ENCODE measurements at places on chromosomes 7 and 10.
A peak's percentile ranks its signal among the peaks of the same experiment; 100 is the strongest.

- DNase-seq = no peak
Observed at GRCh38 chr7:27462575-27463270, 200.0 kb downstream of the HIBADH start.

GRCh38 chr10:102261196-102261595, 15.9 kb downstream of the GBF1 start:
- DNase-seq = no peak

GRCh38 chr10:61330669-61331068, 122.5 kb downstream of the TMEM26 start:
- no peak for DNase-seq

DNA sequence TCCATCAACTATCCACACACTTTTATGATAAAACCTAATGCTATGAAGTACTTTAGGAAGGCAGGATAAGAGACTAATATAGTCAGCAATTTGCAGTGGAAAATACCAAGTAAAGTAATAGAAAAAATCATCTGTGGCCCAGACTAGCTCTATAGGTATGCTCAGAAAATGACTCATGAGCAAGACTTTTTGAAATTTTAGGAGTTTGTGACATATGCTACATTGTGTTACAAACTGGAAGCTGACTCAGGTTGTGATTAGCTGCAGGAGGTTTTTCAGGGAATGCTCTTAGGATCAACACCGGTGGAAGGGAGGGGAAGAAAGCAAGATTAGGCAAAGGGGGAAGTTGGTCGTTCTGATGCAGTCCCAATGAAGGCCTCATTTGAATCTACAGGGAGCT, 56.1 kb downstream of the FEZF1 start:
- no peak for DNase-seq

DNA sequence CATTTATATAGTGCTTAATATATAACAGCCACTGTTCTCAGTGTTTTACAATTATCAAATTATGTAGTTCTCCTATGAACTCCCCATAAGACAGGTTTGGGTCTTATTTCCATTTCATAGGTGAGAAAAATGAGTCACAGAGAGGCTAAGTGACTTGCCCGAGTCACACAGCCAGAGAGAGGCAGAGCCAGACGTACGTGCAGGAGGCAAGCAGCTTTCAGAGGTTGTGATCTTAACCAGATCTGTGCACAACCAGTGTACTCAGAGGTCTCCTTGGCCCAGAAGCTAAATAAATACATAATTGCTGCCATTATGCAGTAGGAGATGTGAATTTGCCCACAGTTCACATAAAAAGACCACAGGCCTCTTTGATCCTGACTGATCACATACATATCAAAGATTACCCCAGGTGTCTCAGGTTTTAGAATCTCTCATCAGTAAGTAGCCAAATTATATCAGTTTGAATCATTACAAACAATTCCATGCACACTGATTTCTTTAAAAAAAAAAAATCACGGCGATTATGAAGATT, 304.7 kb upstream of the AOAH start:
- DNase-seq = no peak

DNA sequence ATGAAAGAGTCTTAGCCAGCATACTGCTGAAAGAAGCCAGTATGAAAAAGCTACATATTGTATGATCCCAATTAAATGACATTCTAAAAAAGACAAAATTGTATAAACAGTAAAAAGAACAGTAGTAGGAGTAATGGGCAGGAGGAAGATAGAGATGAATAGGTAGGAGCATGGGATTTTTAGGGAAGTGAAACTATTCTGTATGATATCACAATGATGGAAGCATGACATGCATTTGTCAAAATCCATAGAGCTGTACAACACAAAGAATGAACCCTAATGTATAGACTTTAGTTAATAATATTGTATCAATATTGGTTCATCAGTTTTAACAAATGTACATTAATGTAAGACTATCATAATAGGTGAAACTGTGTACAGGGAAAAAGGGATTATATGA, 147.9 kb downstream of the IMMP2L start:
- DNase-seq = no peak

DNA sequence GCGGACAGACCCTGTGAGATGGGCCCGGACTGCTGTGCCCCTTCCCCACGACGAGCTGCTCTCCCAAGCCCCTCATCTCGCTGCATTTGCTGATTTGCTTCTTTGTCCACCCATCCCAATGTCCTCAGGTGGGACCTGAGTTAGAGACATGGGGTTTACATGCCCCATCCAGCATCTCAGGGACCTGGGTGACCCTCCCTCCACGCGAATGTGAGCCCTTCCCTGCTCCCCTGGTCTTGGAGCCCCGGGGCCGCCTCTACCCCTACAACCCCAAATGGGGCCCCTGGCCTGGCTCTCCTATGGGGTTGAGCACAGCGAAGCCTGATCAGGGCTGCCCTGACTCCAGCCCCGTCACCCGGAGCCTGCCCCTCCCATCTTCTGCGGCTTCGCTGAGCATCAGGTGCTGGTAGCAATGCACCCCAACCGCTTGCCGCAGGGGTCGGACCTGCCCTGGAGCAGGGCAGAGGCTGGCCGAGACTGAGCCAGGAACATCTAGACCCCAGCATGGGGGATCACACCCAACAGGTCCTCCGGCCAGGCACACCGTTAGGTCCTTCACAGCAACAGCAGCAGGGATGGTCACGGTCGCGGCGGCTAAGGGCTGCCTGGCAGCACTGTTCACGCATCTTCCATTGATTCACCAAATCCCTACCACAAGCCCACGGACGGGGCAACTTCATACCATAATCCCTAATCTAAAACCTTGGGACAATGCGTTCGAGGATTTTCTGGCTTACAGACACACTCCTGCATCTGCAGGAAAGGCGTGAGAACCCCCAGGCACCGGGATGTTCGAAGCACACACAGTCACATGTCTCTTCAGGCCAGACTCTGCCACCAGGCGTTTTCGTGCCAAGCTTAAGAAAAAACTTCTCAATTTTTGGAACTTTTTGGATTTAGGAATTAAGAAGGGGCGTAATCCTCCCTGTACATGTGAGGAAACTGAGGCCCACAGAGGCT, 15.5 kb downstream of the WDR86 start:
- DNase-seq = no peak

- no peak for DNase-seq
Observed at GRCh38 chr7:497346-497745, 22.3 kb downstream of the PDGFA start.

GRCh38 chr7:134548877-134549276, at the start of gene AKR1B15:
AKR1B15 (plus strand) TSS chr7:134549110; CDS start chr7:134564620, 15,510 bp downstream.
- DNase-seq = no peak

GRCh38 chr7:35645691-35646090, 49.2 kb downstream of the HERPUD2 start:
- no peak for DNase-seq

GRCh38 chr10:33005322-33006301, 47.6 kb upstream of the ITGB1 start:
- DNase-seq = peak; percentile 43

DNA sequence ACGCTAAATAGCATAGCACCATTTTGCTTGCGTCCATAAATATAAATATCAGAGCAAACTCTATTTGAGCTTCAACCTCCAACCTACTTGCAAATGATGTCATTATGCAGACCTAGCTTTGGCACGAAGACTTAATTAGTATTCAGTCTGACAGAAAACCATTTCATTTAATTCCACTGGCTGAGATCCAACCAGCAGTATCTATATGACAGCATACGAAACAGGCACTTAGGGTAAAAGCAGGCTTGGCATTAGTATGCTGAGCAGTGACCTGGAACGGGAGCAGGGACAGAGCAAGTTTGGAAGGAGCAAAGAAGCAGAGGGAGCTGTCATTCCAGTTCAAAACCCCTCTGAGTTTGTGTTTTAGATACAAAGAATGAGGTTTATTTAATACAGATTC, 312.5 kb upstream of the CHRM2 start:
- no peak for DNase-seq

- no peak for DNase-seq
Observed at GRCh38 chr7:151118108-151119054, 32.1 kb downstream of the AGAP3 start.

GRCh38 chr10:112615269-112615668, 168.3 kb downstream of the VTI1A start:
- DNase-seq = no peak

GRCh38 chr10:84845628-84846261, 517.4 kb downstream of the CCSER2 start:
- DNase-seq = peak; percentile 4

GRCh38 chr10:89463846-89464537, 49.6 kb downstream of the IFIT5 start:
- DNase-seq = no peak

DNA sequence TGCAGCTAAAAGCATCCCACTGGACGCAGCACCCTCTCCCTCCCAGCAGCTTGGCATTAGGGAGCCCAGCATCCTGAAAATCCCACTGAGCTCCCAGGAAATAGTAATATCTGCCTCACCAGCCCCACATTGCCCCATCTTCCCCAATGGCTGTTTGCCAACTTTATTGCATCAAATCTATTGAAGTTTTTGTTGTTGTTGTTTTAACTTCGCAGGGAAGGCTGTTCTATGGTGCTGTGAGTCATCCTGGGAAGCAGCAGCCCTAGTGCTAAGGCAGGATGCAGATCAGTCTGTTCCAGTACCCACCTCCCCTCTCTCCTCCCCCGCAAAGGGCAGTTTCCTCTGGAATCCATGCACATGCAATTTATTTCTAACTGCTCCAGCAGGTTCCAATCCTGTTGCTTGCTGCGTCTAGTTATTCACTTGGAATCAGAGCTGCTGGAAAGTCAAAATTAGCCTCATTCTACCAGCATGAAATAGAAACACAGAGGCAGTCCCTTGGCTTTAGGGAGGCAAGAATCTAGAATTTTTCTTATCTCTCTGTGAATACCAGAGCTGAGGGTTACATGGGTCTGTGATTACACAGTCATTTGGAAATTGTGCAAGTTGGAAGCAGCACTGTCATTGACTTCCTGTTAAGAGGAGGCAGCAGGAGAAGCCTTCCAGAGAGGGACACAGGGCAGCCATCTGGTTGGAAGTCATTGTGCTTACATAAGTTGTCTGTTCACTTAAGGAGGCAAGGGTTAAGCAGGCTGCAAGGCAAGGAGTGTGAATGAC, 115.9 kb upstream of the CACUL1 start:
- DNase-seq = no peak

DNA sequence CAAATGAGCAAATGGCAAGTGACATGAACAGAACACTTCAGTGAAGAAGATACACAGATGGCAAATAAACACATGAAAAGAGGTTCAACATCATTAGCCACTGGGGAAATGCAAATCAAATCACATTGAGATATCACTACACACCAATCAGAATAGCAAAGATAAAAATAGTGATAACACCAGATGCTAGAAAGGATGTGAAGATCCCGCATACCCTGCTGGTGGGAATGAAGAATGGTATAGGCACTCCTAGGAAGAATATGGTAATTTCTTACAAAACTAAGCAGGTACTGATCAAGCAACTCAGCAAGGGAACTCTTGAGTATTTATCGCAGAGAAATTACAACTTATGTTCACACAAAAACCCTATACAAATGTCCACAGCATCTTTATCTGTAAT, 11.2 kb downstream of the LAMB4 start:
- no peak for DNase-seq

- no peak for DNase-seq
Observed at GRCh38 chr7:137172105-137172590, 171.4 kb downstream of the PTN start.

- DNase-seq = no peak
Observed at GRCh38 chr7:98729121-98729520, 112.0 kb downstream of the NPTX2 start.

DNA sequence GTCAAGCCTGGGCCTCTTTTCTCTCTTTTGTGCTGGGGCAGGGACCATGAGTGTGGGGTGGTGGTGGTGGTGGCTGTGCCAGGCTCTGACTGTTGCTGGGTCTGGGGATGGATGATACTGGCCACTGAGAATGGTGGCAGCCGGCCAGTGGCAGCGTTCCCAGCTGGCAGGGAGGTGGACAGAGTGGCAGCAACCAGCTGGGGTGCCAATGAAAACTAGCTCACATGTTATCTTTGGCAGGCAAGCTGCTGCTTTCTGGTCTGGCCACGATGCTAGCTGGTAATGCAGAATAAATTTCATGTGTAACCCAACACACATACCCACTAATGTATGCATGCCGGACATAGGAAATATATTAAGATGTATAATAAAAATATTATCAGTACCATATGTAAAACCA, 95.0 kb upstream of the SLC26A5 start:
- DNase-seq = no peak

DNA sequence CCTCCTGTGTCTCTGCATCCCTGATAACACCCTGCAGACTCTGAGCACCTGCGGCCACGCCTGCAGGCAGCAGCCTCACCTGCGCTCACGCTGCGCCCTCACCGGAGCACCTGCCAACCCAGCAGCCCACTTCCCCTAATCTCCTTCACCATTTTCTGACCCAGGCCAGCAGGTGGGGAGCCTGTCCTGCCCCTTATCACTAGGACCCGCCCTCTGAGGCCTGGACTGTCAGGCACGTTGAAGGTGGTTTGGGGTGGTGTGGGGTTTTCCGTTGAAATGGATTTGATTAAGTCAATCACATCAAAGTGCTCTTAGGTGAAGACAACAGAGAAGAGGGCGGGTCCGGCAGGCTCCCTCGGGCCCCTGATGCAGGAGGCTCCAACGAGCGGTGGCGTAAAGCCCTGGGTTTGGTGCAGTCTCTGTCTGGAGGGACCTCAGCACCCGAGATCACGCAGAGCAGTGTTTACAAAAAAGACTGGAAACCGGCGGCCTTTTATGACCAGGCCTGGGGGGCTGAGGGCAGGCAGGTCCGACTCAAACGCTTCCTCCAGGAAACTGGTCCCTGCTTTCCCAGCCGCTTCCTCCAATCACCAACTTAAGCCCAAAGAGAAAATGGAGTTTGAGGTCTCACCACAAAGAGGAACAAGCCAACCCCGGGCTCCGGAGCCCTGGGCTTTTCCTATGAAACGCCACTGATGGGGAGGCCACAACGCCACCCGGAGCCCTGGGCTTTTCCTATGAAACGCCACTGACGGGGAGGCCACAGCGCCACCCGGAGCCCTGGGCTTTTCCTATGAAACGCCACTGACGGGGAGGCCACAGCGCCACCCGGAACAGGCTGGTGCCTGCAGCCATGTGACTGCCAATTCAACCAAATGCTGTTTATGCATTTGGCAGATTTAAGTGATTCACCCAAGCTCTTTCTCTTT, 45.5 kb downstream of the DPYSL4 start:
- no peak for DNase-seq

DNA sequence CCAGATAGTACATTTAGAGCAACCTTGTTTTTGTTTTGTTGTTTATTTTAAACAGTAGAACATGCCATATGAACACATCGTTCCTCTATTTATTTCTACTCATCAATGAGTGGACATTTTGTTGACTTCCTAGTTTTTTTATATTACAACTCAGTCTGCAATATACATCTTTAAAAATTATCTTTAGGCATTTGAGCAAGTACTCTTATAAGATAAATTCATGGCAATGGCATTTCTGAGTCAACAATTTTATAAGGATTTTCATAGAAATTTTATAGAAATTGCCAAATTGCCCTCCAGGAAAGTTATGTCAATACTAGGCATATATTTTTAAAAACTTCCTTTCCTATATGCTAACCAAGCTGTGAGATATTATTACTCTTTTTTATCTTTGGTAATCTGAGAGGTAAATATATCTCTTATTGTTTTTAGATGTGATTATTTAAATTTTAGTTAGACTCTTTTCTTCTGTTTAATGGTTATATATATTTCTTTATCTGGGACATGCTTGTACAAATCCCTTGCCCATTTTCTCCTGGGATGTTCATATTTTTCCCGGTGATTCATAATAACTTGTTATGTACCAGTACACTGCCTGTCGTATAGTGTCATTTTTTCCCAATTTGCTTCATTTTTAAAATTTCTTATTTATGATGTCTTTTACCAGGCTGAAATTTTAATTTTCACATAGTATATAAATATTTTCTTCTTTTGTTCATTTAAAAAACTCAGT, 50.5 kb downstream of the FZD1 start:
- no peak for DNase-seq

GRCh38 chr7:127158659-127159058, 94.1 kb downstream of the GRM8 start:
- DNase-seq = peak; percentile 10

All from HAP-1 (cell line).